ENCODE measurements at places on chromosomes 6 and 20.

DNA sequence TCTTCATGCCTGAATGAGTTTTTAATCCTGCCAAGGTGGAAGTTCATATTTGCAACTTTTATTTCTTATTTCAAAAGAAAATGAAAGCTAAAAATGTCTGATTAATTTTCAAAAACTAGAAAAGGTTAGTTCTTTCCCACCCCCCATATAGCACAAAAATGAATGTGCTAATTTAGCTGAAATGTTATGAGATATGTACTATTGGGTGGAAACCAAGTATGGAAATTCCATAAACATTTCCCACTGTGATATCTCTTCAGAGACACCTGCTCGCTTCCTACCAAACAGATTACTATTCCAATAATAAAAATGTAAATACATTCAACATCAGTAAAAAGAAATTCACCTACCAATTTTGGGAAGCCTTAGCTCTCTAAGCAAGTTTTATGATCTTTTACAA is 678.6 kb upstream of the ID4 start:
- DNase-seq = no peak

GRCh38 chr6:42781546-42781795 is 381 bp upstream of the BICRAL start:
- no peak for DNase-seq

GRCh38 chr6:42629845-42630244 is 66.0 kb downstream of the UBR2 start:
- DNase-seq = no peak

- DNase-seq = no peak
These were observed 85.1 kb downstream of the PHF20 start for GRCh38 chr20:35856866-35857265.

DNA sequence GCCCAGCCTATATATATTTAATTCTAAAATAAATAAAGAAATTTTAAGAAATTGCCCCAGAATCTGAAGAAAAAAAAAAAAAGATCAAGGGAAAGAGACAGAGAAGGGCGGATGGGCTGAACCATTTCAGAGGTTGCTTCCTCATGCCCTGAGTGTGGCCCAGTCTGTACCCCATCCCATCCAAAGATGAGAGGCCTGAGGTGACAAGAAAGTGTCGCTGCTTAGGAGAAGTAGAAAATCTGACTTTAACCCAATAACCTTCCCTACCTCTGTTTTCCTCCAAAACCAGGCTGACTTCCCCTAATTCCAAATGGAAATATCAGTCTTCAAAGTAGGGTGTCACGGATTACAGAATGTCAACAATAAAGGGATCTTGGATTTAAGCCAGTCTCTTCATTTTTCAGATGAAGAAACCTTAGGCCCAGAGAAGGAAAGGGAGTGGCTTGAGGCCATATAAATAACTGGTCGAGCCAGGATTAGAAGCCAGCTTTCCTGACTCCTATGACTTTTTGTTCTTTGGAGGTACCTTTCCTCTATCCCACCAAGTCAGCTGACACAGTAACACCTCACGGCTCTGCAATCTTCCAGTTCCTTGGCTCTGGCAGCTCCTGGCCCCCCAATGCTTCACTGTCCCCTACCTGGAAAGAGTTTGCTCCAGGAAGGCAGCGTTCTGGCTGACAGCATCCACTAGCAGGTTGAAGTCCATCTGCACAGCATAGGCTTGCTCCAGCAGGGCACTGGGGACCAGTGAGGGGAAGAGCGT is 10.1 kb downstream of the GSS start:
- DNase-seq = no peak
